ENCODE measurements at places on chromosomes 13 and 19. TPM values are rescaled to one million over a fixed set of nuclear protein-coding genes. Genes with fewer than 3 reads are reported as not detected.

FCGBP gene
- total RNA-seq = 0.13 TPM

TNFSF9 gene
- total RNA-seq = not detected

KLK8 gene
- total RNA-seq = not detected

LILRB2 gene
- total RNA-seq = not detected

TBC1D17 gene
- 12.5 TPM for total RNA-seq

ZNF441 gene
- 20.5 TPM for total RNA-seq

GFY gene
- not detected for total RNA-seq

RNF113B gene
- not detected for total RNA-seq

ZNF607 gene
- 3.0 TPM for total RNA-seq

C19orf73 gene
- total RNA-seq = 1.1 TPM

PLPP2 gene
- 0.53 TPM for total RNA-seq

NLRP4 gene
- not detected for total RNA-seq

DACT3 gene
- total RNA-seq = 7.5 TPM

FFAR1 gene
- not detected for total RNA-seq

EVI5L gene
- total RNA-seq = 15.2 TPM

ZNF560 gene
- total RNA-seq = 0.06 TPM

NKPD1 gene
- total RNA-seq = 0.06 TPM

TGFBR3L gene
- 0.92 TPM for total RNA-seq
